Right ventricle myocardium superior (tissue), 1 donor: ENCODE measurements at places on chromosomes 13 and 19.
A peak's percentile ranks its signal among the peaks of the same experiment; 100 is the strongest.

DNA sequence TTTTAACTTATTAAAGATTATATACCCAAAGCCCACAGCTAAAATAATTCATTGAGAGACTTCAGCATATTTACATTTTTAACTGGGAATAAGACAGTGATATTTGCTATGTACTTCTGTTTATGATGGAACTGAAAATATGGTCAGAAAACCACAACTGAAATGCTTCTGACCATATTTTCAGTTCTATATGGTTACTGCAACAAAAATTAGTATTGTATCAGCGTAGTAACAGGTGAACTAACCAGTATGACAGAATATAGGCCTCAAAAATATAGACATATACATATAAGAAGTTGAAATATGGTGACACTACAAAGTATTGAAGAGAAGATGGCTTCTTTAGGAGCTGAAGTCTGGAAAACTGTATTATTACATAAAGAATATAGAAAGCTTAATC is 857.4 kb downstream of the OLFM4 start:
- DNase-seq: no peak

GRCh38 chr13:105333416-105333815 is 1202.0 kb downstream of the EFNB2 start:
- DNase-seq: no peak

DNA sequence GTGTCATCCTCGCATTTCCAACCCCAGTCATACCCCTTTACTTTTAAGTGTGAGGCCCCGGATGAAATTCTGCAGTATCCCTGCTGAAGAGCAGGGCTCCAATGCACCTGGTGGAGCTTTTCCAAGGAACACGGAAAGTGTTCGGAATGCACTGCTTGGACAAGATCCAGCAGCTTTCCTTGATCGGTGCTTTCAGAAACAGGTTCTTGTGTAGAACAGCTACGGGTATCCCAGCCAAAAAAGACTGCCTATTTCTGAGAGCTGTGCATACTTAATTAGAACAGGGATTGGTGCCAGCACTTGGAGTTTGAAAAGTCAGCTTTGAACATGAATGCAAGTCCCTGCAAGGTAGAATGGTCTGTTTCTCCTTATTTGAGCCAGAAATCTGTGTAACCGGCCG is 87.2 kb upstream of the C1QTNF9B start:
- DNase-seq: no peak

- DNase-seq: peak; percentile 88
Measured at GRCh38 chr19:48868114-48868886, at the start of gene PLEKHA4. Gene PLEKHA4, minus strand, starts transcription at chr19:48868617. Its CDS starts 997 bp downstream, at chr19:48867620.

GRCh38 chr13:29170436-29171082 is 350.4 kb downstream of the MTUS2 start:
- DNase-seq: no peak

DNA sequence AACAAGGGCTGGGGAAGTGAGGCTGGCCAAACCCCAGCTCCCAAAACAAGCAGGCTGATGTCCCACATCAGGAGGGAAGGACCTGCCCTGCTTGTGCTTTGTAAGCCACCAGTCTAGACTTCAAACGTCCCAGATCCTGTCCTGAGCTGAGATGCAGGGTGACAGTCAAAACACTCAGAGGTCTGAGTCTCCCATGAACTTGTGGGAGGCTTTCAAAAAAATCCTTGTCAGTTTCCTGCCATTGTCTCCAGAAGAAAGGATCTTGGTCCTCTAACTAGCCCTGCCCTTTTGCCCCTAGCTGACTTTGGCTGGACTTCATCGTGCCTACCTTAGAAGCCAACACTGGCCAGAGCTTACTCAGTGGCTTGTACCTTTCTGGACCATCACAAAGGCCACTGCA is 43.3 kb downstream of the DZIP1 start:
- no peak for DNase-seq

GRCh38 chr13:46170687-46171086 is 11.3 kb downstream of the LCP1 start:
- DNase-seq: no peak

- no peak for DNase-seq
Measured at GRCh38 chr19:58385891-58386575, 1.0 kb upstream of the RPS5 start.

- DNase-seq: no peak
Measured at GRCh38 chr13:19329365-19329764, 147.7 kb upstream of the TUBA3C start.

DNA sequence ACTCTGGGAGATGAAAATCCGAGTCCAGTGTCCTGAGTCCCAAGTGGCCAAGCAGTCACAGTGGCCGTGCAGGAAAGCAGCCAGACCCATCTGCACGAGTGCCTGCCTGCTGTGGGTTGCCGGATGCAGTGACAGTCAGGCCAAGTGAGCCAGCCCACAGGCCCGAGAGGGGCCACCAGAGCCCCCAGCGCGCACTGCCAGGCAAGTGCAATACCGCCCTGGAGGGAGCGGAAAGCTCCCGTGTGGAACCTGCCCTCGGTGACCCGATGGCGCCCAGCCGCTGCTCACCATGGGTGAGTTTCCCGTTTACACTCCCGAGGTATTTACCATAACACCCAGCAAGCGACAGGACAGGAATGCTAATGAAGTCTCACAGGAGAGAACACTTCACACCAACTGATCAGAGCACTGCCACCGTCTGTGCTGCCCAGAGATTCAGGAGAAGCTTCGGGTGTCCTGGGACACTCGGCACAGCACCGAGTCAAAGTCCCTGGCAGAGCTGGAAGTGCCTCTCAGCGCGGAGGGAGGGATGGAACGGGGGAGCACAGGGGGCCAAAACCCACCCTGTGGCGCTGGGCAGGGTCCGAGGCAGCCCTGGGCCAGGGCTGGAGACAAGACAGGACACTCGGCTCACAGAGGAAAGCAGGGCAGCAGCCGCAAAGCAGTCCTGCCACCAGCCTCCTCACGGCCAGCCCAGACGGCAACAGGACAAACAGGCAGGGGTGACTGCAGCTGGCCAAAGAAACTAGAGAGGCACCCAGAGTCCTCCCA is 21.3 kb upstream of the TINCR start:
- no peak for DNase-seq

DNA sequence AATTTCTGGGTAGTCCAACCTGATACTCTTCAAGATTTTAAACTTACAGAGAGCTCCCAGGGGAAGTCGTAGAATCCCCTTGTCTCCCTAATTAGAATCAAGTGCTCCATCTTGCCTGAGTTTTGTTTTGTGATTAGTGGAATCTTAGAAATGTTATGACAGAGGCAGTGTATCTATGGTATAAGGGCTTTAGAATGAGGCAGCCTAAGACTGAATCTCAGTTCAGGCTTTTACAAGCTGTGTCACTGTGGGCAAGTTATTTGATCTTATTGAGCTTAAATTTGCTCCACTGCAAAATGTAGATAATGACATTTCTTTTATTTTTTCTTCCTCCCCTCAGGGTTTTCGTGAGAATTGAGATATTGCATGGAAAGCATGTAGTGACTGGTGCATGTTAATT is 215.5 kb downstream of the POSTN start:
- no peak for DNase-seq

DNA sequence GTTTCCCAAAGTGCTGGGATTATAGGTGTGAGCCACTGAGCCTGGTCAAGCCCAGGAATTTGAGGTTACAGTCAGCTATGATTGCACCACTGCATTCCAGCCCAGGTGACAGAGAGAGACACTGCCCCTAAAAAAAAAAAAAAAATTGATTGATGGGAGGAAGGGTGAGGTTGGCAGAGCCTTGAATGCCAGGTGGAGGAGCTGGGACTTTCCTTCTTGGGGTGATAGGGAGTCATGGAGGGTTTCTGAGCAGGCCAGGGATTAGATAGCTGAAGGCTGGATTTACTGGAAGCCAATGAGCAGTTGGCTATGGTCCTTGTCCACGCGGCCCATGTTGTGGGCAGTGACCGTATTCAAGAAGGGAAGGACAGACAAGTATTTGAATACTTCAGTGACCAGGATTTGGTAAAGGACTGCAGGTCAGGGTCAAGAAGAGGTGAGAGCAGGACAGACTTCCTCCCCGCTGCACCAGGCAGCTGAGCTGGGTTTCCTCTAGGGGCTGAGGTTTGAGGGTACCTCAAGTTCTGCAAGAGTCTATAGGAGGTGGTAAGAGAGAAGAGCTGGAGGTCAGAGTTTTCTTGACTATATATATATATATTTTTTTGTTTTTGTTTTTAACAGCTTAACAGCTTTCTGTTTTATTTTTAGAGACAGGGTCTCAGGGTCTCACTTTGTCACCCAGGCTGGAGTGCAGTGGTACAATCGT is 6.9 kb upstream of the ICAM4 start:
- no peak for DNase-seq

DNA sequence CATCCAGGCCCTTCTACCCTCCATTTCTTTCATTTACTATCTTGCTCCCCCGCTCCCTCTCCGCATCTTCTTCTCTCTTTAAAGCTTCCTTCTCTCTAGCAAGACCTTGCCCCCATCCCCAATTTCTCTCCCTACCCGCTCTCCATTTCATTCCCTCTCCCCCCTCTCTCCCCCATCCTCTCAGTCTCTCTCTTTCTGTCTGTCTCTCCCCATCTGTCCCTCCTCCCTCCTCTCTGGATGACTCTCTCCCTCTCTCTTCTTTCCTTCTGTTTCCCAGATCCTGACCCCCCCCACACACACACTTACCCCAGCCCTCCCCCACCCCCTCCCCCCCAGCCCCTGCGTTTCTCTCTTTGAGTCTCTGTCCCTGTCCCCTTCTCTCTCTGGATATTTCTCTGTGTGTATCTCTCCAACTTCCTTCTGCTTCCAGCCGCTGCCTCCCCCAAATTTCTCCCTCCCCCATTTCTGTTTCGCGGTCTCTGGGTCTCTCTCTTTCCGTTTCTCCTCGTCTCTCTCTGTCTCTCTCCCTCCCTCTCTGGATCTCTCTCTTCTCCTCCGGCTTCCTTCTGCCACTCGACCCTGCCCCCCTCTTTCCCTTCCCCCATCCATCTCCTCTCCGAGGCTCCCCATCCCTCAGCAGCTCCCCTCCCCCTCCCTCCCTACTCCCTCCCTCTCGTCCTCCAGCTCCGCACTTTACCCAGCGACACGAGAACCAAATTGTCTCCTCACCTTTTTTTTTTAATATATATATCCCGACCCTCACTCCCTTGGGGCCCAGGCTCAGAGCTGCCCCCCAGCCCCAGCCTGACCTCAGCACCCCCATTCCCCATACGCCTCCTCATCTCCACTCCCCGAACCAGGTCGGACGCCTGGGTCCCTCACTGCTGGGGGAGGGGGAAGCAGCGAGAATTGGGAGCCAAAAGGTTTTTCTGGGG is 3.6 kb upstream of the CACNG8 start:
- DNase-seq: no peak

DNA sequence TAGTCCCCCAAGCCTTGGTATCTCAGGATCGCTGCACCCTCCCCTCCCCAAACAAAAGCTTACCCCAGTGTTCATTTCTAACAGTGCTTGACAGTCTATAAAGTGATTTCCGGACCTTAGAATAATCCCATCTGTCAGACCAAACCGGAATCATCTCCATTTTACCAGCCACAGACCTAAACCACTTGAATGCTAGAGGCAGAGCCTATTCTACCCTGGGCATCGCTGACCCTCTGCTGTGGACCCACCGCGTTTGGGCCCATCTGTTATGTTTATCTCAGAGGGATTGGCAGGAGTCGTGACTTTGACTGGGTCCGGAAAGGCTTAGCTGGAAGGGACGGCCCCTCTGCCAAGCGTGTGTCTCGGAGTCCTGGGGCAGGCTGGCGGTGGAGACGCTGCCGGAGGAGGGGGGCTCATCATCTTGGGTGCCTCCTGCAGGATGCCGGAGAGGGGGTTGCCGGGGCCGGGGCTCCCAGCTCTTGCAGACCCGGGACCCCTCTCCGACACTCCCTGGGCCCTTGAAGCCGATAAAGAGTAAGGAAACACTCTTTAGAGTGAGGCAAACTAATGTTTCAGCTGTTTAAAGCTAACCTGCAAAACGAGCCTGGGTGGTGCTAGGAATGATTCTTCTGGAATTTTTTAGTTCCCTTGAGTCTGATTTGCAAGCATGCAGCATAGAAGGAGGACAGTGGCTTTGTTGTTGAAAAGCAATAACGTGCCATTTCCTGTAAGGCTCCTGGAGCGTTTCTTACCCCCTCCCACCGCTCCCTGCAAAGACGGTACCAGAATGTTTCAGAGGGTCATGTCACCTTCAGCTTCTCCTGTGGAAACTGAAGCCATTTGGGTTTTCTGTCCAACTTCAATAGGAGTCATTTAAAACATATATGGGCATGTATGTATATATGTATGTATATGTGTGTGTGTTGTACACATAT is 1.3 kb downstream of the SLC25A42 start:
- no peak for DNase-seq

DNA sequence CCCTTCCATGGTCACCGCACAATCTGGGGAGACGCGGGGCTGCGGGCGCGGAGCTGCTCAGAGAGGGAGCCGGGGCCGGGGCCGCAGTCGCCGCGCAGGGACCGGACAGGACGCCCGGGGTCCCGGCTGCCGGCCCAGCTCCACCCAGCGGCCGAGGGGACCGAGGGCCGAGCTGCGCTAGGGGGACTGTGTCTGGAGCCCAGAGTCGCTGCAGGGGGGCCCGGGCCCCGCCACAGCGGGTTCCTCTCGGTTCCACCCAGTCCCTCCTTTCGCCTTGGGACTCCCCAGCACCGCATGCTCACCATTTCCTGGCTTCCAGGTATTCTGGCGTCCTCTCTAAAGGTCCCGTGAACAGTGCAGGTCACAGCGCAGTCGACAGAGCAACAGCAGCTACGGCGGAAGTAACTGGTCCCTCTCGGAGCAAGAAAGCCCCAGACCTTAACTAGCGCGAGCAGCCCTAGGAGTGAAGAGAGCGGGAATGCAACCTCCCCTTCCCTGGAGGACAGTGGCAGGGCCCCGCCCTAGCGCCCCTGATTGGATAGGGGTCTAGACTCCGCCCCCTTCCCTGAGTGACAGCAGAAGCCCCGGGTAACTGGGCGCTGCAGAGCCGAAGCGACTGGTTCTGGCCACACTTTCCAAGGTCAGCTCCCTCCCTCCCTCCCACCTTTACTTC is at the start of gene ZNF878:
Gene ZNF878 (minus strand): TSS at position 465 of the 673 bp plus-strand sequence. CDS start 160 bp downstream, at position 305.
- DNase-seq: peak; percentile 93

DNA sequence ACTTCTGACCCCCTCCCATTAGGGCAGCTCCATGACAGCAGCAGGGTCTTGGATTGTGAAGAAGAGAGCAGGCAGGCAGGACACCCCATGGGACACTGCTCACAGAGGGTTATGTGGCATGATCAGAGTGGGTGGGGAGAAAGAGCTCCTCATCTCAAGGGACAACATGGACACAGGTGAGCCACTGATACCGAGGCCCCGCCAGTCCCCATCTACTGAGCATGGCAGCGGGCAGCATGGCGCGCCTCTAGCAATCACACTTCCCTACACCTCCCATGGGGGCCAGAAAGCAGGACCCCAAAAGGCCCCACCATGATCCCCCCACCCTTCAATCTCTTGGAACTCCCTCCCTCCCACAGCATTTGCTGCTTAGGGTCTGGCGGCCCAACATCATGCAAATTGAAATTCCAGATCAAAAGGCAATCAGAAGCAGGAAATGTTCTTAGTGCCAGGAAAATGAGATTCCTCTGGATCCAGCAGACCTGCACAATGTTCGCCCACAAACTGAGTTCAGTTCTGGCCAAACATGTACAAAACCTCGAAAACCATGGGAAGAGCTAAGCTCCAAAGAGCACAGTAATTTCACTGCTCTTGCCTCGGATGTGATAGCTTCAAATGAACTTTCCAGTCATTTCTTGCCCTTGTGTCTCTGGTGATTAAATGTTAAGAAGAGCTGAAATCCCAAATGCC is 14.8 kb downstream of the DOCK9 start:
- no peak for DNase-seq

- DNase-seq: no peak
Measured at GRCh38 chr13:75818179-75818967, 182.2 kb downstream of the LMO7 start.
